OCI-LY7 (cell line): ENCODE measurements at places on chromosomes 5 and 9.

GRCh38 chr5:160799184-160799583, 52.8 kb downstream of the ATP10B start:
- DNase-seq: no peak

- peak; percentile 61 for DNase-seq
Measured at GRCh38 chr9:129990269-129991010, 52.5 kb downstream of the FNBP1 start.

GRCh38 chr5:132209901-132210545, 17.6 kb downstream of the P4HA2 start:
- no peak for DNase-seq

GRCh38 chr9:119795395-119795794, 426.2 kb upstream of the BRINP1 start:
- DNase-seq: no peak
